Activated CD4-positive, alpha-beta T cell treated with anti-CD3 and anti-CD28 coated beads, Interleukin-10, Interleukin-2, amounts not matched to agents 100 ng/mL and 50 ng/mL, durations not matched to agents 16 hours and 8 hours (primary cell): ENCODE measurements at places on chromosomes 1 and 21.

- DNase-seq, result no peak
Measured at GRCh38 chr1:152039461-152039860, 2.7 kb upstream of the S100A11 start.

DNA sequence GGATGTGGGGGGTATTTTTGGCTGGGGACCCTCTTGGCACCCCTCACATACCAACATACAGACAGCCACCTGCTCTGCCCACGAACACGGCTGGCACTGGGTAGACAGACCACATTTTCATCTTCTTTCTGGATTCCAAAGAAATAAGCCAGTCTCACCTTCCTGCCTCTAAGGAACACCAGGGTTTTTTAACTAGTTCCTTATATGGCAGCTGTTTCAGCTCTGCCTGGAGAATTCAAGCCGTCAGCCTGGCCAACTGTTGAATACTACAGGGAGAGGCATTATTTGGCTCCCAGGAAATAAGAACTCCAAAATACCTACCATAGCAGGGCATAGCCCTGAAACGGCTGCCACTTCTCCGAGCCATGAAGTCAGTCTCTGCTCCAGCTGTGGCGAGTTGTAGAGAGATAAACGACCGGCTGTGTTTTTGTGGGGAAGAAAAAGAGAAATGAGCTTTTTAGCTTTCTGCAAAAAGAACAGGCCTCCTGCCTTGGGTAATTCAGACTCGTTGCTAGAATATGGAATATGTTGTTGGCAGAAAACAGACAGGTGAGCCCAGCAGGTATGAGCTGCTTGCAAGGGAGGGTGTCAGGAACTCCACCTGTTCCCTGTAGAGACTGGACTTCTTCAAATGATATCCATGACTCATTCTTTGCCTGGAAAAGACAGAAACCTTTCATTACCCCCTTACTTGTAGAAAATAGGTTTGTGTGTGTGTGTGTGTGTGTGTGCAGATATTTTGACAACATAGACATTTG lies 51.8 kb downstream of the MT1HL1 start:
- no peak for DNase-seq

DNA sequence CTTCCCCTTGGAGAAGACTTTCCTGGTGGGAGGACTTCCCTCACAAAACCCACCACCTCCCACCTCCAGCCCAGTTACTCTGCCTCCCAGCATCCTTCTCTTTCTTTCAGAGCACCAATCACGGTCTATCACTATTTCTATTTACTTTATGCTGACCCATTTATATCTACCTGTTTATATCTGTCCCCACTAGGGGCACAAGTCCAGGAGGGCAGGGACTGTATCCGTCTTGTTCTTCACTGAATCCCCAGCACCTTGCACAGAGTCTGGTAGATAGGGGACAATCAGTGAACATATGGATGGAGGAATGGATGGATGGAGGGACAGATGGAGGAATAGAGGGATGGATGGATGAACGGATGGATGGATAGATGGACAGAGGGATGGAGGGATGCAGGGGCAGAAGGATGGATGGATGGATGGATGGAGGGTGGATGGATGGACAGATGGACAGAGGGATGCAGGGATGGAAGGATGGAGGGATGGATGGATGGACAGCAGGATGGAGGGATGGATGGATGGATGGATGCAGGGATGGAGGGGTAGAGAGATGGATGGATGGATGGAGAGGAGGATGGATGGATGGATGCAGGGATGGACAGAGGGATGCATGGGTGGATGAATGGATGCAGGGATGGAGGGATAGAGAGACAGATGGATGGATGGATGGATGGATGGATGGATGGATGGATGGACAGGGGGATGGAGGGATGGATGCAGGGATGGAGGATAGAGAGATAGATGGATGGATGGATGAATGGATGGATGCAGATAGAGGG lies 5.5 kb downstream of the C1QB start:
- DNase-seq, result no peak

DNA sequence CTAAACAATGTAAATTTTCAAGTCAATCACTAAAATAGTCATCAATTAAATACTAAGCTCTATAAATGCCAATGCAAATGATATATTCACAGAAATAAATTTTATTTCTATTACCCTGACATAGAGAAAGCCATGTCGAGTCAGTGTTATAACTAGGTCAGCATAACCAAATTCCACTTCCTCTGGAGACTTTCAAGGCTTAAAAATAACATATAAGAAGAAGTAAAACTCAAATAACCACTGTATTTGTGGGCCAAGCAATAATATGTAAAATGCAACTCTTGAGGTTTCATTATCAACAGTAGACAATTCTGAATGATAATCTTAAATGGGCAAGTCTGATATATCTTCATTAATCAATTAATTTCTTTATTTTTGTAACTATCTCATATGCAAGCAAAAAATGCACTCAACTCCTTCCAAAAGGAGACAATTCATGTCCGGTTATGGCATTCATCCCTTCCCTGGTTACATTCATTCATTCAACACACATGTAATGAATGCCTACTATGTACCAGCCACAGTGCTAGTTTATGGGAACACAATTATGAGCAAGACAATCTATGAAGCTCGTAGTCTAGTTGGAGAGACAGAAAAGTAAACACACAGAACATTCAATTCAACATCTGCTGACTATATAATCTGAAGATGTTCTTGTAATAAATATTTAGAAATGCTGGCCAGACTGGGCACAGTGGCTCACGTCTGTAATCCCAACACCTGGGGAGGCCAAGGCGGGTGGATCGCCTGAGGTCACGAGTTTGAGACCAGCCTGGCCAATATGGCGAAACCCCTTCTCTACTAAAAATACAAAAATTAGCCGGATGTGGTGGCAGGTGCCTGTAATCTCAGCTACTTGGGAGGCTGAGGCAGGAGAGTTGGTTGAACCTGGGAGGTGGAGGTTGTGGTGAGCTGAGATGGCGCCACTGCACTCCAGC lies 37.1 kb upstream of the CAP1 start:
- DNase-seq, result no peak
